Activated T-helper 1 cell treated with Interleukin-2 at 50 U/mL for 16 hours (primary cell): ENCODE measurements at places on chromosomes 6 and 20.

GRCh38 chr6:21005816-21006570, 471.7 kb downstream of the CDKAL1 start:
- DNase-seq = no peak

DNA sequence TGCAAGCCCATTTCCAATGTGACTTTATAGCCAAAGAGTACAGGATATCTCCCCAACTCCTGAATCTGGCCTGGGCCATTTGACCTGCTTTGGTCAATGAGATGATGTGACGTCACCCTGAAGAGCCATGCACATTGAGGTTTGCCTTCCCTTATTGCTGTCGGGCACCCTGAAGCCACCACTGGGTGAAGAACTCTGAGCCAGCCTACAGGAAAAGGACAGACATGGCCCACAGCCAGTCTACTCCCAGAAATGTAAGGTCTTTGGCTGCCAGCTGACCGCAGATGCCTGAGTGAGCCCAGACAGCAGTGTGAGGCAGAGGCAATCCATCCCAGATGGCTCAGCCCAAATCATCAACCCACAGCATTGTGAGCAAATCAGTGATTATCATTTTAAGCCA, 3.7 kb upstream of the SYNDIG1 start:
- DNase-seq = no peak

- DNase-seq = no peak
These were observed 25.3 kb downstream of the MOCS1 start for GRCh38 chr6:39908838-39909583.

- DNase-seq = no peak
These were observed 42.9 kb downstream of the NOL4L start for GRCh38 chr20:32542259-32542615.

GRCh38 chr6:27541212-27541932, 68.5 kb upstream of the ZNF184 start:
- DNase-seq = no peak

- DNase-seq = no peak
These were observed 73.8 kb upstream of the MPC1 start for GRCh38 chr6:166456395-166457156.

DNA sequence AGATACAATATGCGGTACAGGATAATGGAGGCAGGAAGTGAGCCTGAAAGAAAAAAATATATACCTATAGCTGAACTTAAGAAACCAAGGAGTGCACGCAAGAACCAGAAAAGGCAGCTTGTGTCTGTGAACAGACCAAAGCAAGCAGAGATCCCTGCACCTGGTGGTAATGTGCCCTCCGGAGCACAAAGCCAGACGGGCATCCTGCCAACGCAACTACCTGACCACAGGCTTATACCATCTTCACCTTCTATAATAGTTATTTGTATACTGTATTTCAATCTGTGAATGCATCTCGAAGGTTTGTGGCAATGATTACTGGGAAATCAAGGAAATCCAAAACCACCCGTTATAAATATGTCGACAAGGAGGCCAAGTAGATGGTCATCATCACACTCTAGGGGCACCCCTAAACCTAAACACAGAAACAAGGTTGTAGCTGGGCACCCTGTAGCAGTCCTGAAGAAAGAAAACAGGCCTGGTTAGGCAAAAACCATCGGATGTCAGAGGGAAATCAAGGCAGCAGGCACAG, 801 bp downstream of the FBXL4 start:
- DNase-seq = peak; percentile 10

GRCh38 chr20:45782890-45783289, 8.8 kb downstream of the WFDC3 start:
- DNase-seq = no peak

DNA sequence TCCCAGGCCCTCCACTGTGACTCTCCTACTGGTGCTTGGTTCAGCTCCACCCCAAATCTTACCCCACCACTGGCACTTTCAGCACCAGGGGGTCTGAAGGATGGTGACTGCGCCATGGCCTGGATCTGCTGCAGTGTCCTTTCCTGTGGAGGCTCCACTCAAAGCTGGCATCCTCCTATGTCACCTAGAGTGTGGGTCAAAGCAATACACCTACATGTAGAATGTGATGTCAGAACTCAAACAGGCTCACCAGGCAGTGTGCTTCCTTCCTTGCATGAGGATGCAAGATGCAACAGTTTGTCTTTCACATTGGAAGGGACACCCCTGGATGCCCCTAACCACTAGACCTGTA, 32.8 kb upstream of the MICB start:
- no peak for DNase-seq

DNA sequence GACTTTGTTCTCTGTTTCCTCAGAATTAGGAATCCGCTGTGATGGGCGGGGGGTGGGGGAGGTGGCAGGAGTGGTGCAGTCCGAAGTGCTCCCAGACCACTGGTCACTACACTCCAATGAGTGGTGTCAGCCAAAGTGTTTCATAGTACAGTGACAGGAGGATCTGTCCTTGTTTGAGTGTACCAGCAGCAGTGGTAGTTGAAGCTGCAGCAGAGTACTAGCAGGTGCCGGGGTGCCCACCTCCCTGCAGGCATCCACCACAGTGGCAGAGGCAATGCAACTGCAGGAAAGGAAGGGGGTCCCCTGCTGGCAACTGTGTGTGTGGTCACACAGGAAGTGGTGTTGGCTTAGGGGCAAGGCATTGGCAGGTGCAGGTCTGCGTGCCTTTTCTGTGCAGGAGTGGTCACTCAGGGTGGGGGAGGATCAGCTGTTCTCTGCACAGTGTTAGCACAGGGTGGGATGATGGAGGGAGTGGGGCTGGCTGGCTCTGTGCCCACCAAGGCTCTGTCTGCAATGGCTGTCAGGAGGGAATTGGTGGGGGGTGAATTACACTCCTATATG, 9.7 kb downstream of the HLA-DOB start:
- DNase-seq = no peak
